Stimulated activated CD4-positive, alpha-beta T cell treated with anti-CD3 and anti-CD28 coated beads, Interleukin-12 subunit alpha, Interleukin-12 subunit beta, amount 100 ng/mL, for 4 hours (primary cell): ENCODE measurements at places on chromosomes 12 and 14.

GRCh38 chr14:36520601-36521525 is 831 bp upstream of the NKX2-1 start:
- DNase-seq = no peak

DNA sequence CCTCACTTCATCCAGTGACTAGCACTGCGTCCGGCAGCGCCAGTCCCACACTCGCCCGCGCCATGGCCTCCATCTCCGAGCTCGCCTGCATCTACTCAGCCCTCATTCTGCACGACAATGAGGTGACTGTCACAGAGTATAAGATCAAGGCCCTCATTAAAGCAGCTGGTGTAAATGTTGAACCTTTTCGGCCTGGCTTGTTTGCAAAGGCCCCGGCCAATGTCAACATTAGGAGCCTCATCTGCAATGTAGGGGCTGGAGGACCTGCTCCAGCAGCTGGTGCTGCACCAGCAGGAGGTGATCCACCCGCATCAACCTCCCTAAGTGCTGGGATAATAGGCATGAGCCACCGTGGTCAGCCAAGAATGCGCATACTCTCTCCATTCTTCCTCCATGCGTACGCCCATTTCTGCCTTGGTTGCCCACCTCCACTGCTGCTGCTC is 59.9 kb downstream of the IRF2BPL start:
- DNase-seq = no peak

DNA sequence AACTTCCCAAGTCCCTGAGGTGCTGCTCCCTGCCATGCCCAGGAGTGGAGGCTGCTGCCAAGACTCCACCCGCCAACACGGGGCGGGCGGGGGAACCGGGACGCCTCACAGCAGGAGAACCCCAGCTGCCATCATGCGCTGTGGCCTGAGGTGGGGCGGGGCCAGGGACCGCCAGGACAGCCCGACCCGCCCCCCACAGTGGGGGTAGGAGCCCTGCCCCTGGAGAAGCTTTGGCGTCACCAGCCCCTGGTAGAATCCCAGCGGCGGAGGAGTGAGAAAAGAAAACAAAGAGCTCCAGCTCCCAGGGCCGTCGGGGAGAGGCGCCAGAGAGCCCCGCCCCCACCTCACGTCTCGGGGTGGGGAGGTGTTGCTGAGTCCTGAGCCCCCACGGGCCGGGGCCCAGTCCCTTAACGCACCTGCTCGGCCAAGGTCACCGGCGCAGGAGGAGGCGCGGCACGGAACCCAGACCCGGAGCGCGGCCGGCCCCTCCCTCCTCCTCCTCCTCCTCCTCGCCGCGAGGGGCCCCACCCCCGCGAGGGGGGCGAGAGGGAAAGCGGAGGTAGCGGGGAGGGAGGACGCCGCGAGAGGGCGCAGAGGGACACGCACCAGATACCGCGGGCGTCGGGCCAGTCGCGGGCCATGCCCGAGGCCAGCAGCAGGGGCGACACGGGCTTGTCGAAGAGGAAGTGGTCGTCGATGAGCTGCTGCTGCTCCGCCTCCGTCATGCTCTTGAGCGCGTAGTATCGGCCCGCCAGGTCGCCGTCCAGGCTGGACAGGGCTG is 1.8 kb downstream of the CKB start:
- peak; percentile 62 for DNase-seq

GRCh38 chr12:74817499-74817898 is 279.9 kb downstream of the ATXN7L3B start:
- no peak for DNase-seq

DNA sequence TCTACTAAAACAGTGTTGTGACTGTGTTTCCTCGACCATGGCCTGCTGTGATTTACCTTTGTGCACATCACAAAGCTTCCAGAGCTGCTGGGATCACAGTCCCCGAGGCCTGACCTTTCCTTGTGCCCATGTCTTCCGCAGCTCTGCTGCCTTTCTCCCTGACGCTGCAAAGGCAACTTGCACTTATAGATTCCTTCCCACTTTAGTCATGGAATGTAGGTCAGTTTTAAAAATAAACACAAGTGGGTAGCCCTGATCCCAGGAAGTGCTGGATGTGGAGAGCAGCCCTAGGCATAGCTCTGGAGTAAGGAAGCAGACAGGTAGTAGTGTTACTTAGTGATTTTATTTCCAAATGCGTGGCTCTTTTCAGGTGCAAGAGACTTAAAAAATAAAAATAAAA is 825.7 kb downstream of the AACS start:
- no peak for DNase-seq

DNA sequence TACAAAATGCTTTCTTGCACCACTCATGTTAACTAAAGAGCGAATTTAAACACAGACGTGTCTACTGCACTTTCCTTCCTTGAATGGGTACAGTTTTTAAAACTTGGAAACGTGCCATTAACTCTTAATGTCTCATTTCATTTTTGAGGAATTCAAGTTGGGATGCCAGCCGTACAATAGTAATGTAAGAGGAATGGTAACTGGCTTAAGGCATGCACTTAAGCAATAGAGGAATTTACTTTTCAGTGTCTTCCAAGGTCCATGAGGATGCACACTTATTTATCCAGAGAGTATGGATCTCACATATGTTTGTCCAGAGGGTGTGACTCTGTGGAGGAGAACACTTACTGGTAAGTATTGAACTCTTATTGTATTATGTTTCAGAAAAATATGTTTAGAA is 52.9 kb downstream of the PPP4R4 start:
- no peak for DNase-seq

DNA sequence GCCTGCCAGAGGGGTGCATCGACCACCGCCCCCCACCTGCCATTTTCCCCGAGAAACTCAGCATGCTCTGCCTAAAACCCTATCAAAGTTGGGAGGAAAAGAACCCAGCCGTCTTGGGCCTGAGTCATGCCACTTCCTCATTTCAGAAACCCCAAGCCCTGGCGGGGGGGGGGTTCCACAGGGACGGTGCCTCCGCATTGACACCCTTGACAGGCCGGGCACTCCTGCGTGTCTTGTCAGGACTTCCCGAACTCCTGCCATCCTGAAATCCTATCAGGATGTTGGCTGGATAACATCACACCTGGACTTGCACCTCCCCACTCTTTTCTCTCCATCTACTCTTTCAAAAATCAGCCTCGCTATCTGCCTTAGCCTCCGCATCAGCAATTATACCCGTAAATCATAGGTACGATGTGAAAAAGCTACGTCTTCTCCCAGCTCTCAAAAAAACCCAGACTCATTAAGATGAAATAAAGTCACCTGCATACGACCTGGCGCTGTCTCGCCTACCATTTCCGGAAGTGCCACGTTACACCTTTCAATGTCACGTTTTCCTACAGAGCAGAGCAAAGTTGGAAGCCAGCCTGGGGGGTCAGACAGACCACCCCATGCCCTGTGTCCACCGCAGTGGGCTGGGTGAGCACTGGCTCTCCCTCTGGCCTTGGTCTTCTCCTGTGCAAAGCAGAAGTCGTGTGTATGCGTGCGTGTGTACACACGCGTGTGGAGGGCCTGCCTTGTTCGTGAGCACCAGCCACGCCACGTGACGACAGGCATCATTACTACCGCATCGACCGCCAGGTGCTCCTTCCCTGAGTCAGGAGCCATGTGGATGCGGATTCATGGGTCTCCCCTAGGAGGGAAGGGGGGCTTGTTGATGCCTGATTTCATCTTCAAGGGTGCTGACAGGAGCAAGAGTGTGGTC is 96.7 kb downstream of the RFLNA start:
- DNase-seq = peak; percentile 49

- no peak for DNase-seq
Measured at GRCh38 chr14:105317546-105317945, 3.0 kb downstream of the PACS2 start.

DNA sequence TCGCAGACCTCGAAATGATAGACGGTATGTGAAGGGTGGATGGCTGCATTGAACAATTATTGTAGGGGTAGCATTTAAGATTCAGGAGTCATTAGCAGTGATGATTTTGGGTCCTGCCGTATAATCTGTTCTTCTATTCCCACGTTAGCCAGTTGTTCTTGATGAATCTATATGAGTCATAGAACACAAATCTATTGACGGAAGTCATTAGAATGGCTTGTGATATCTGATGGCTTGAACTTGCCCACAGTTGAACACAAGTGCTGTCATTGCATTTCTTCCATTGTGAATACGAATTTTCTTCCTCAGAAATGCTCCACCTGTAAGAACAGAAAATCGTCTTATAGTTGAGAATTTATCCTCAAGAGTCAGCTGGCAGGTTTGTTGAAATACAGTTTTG is 1.9 kb downstream of the SRSF5 start:
- no peak for DNase-seq

DNA sequence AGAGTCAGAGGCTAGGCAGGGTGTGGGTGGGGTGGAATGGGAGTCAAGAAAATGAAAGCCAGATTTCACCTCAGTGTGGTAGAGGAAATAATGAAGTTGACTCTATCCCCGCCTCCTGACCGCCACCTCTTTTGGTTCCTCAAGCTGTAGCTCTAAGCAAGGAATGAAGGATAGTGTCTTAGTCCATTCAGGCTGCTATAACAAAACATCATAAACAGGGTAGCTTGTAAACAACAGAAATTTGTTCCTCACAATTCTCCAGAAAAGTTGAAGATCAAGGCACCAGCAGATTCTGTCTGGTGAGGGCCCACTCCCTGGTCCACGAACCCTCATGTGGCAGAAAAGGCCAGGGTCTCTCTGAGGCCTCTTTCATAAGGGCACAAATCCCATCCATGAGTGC is 109.1 kb upstream of the AMN1 start:
- DNase-seq = no peak

GRCh38 chr14:47302121-47302520 is 373.3 kb downstream of the MDGA2 start:
- DNase-seq = no peak

DNA sequence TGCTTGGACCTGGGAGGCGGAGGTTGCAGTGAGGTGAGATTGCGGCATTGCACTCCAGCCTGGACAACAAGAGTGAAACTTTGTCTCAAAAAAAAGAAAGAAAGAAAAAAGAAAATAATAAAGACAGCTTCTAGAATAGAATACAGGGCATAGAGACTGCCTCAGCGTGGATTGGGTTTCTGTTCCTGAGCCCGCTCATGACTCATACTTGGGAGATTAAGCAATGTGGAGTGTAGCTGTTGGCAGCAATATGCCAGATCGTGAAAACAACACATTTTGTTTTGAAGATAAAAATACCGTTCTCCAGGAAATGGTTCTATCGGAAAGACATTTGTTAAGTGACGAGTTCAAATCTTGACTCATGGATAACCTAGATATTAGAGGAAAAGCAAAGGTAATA is 67.2 kb downstream of the GLT1D1 start:
- no peak for DNase-seq

GRCh38 chr14:20198991-20199390 is 8.3 kb downstream of the OR11G2 start:
- DNase-seq = no peak

- no peak for DNase-seq
Measured at GRCh38 chr12:47319746-47320145, 240.0 kb upstream of the AMIGO2 start.
